EH (cell line): ENCODE measurements at places on chromosomes 3 and 15.
A peak's percentile ranks its signal among the peaks of the same experiment; 100 is the strongest.

- DNase-seq, result no peak
Observed at GRCh38 chr15:41577863-41578735, 19.1 kb downstream of the TYRO3 start.

DNA sequence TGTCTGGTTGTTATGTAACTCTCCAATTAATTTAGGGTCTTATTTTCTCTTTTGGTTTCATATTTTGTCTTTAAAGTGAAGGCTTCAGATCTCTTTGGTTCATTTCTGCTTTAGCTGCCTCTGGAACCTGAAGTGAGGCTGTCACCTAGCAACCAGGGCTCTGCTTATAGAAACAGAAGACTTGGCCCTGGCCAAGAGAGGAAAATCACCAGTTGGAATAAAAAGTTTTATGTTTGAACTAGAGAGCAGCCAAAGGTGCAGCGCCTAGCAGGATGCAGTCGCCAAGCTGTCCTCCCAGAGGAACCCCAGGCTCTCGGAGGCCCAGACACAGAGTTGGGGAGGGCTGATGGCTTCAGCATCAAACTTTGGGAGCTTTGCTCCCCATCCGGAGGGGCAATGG, 41.1 kb downstream of the LYZL4 start:
- no peak for DNase-seq

GRCh38 chr3:42148086-42148848, 57.1 kb downstream of the TRAK1 start:
- DNase-seq, result no peak

DNA sequence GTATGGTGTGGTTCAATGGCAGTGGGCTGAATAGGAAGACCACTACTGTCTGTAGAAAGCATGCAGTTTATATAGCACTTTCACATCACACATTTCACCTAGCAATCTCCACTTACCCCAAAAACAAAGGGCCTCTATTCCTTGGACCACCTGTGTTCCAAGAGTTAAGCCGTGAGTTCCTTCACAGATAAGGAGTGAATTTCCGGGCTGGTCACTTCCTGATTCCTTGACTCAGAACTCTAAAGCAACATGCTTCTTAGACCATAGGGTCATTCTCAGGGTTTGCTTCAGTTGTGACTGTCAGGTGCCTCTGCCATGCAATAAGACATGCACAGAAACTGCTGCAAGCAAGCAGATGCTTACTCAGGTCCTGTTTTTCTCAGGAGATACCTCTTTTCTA, 588.5 kb upstream of the TGFBR2 start:
- DNase-seq, result no peak

- DNase-seq, result peak; percentile 3
Observed at GRCh38 chr3:105170423-105170822, 196.3 kb upstream of the ALCAM start.

DNA sequence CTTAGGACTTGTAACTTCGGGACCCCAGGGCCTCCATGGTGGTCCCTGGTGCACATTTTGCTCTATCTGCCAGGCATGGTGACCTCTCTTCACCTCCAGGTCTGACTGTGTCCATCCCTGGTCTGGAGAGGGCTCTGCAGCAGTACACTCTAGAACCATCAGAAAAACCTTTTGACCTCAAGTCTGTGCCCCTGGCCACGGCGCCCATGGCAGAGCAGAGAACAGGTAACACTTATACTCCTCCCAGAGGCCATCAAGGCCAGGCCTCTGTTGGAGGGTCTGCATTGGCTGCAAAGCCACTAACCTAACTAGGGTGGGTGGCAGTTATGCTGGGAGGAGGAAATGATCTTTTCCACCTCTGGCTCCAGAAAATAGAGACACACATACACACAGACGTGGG, 10.3 kb upstream of the HMCES start:
- no peak for DNase-seq

DNA sequence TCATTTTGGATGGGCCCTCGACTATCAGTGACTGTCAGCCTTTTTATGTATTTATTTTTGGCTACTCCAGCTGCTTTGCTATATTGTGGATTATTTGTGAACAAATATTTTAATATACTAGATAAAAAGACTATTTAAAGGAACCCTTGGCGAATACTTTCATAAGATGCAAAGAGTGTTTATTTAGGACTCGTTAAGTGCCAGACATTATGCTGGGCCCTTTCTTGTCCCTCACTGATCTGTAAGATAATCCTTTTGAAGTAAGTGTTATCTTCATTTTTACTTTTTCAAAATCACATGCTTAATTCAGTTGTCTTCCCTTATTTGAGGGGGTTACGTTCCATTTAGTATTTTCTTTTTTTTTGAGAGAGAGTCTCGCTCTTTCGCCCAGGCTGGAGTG, 376.8 kb upstream of the C2CD4B start:
- no peak for DNase-seq

DNA sequence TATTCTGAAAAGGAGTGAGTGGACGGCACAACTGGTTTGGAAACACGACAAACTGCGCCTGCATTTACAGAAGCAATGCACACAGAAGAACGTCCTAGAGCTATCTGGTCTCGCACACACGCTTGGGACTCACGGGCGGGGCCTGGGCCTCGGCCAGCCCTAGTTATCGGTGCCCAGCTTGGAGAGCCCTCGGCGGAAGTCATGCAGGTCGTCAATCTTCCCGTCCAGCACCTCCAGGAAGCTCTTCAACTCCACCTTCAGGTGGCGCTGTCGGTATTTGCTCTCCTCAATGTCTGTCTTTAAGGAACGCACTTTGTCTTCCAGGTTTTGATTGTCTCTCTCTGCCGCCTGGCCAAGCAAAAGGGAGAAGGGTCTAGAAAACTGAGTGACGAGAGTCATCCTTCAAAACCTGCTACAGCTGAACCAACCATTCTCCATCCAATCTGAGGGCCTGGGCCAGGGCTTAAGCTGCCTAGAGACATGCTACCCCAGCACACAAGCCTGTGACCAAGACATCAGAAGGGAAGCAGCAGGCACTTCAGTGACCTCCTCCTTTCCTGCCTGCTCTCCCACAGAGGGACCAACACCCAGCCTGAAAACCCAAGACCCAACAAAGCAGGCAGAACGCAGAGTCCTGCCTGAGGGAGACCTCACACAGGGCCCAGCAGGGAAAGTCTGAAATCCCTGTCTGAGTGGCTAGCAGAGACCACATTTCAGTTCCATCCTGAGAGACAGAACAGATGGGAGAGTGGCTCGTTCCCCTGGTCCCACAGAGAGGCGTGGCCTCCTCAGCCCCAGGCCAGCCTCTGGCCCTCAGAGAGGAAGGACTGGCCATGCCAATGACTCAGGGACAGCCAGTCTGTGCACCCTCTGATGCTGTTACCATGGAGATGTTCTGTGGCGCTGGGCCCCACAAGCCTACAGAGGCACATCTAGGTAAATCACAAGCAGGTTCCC, 40.4 kb downstream of the WHAMM start:
- DNase-seq, result peak; percentile 70

DNA sequence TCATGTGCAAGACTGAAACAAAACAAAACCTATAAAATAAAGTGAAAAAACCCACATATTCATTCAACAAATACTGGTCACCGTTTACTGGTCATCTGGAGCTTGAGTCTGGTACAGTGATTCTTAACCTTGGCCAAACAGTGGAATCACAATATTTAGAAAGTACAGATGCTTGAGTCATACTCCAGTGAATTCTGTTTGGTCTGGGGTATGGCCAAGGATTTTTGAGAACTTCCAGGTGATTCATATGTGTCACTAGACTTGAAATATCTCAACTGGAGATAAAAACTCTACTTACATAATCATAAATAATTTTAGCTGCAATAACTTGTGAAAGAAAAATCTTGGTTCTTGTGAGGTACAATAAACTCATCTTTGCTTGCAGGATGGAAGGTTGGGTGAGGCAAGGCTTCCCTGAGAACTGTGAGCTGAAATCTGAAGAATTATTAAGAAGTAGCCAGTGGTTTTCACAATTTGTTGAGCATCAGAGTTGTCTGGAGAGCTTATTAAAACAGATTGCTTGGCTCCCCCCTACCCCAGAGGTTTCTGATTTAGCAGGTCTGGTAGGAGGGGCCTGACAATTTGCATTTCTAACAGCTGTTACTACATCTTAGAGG, 9.6 kb downstream of the NEK11 start:
- DNase-seq, result peak; percentile 69

- no peak for DNase-seq
Observed at GRCh38 chr15:72787526-72787925, 4.0 kb upstream of the ADPGK start.

DNA sequence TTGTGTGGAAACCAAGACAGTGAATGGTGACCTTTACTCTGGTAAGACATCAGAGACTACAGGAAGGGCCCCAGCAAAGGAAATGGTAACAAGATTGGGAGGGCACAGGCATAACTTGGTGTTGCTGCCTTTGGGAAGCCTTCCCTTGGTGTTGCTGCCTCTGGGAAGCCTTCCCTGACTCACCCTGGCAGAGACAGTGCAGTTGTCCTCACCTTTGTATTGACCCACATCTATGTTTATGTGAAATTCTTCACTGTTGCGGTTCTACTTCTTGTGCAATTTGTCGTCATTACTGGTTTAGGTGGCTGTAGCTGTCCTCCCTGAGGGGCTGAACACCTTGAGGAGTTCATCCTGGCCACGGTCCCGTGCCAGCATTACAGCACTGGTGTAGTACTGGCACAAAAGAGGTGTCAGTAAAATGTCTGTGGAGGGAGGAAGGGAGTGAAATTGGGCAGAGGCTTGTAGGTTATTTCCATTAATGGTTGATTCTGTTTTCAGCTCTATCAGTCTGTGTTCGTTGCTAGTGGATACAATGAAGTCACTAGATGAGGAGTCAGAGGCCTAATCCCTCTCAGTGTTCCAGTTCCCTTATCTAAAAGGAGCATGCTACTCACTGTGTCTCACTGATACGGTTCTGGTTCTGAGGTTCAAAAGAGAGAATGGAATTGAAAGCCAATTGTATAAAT, 21.6 kb downstream of the IFT122 start:
- peak; percentile 24 for DNase-seq

DNA sequence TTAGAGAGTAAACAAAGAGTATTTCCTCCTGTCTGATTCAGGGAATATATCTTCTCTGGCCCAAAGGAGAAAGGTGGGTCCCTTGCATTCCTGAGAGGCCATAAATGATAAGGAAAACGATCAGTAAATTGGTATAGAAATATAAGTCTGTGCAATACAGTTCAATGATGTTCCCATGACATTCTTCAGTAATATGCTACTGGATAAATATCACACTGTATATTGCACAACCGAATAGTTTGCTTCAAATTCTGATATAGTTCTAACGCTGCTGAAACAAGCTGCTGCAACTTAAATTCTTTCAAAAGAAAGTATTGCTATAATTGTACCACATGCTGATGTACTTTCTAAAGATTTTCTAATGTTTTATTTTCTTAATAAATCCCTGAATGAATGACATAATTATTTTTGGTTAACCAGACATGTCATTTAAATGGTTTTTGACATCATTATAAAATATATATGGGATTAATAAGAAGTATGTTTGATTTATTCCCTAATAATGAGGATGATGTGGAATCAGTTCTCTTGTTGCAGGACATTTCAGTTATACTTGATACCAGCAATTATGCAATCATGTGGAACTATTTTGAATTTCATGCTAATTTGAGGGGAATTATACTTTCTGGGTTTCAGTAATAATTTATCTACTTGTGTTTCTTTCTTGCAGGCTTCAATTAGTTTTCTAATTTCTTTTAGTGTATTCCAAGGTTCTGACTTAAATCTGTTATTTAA, 44.9 kb downstream of the FGF7 start:
- DNase-seq, result no peak

DNA sequence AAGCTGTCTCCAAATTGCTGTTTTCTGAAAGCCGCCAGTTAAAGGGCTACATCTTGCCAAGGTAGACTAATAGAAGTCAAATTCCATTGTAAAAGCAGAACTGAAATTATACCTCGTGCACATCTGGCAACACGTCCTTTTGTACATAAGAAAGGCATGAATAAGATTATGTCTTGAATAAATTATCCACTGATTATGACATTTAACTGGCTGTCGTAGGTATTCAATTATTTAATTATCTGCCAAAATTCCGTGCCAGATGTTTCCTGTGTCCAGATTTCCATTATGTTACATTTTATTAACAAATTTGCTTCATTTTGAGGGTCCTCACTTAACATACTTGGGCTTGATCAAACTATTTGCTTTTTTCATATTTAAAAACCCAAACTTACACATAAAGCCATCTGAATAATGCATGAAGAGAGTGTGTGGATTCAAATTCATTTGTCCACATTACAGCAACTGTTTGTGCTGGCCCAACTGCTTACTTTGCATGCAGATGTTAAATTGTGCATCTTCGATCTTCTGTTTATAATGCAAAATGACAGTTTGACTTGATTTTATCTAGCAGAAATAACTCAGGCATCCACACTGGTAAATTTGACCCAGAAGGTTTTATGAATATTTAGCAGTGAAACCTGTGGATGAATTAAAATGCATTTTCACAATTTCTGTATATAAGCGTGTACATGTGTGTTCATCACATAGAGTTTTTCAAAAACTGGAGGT, 701.5 kb downstream of the ZNF385D start:
- no peak for DNase-seq

DNA sequence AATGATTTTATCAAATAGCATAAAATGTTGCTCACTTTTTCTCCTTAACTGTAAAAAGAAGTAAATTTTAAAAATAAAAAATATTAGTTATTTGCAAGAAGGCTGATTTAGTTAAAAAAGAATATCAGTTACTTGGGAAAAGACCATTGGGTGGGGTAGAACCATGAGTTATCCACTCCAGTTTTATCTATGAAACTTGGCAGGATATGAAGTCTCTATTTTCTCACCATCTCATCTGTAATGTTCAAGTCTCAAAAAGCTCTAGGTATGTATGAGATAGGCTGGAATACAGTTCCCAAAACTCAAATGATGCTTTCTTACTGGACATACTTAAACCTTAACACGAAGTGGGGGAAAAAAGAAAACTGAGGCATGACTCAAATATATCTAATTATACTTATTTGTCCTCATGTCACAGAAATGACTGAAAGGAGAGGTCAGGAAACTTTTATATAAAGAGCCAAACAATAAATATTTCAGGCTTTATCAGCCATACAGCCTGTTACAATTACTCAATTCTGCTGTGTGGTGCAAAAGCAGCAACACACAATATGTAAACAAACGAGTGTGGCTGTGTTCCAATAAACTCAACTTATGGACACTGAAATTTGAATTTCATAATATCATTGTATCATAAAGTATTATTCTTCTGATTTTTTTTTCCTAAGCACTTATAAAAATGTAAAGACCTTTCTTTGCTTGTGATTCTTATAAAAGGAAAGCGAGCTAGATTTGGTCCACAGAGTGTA, 131.8 kb downstream of the TBL1XR1 start:
- no peak for DNase-seq

- peak; percentile 48 for DNase-seq
Observed at GRCh38 chr3:61847784-61848462, 286.6 kb downstream of the PTPRG start.

DNA sequence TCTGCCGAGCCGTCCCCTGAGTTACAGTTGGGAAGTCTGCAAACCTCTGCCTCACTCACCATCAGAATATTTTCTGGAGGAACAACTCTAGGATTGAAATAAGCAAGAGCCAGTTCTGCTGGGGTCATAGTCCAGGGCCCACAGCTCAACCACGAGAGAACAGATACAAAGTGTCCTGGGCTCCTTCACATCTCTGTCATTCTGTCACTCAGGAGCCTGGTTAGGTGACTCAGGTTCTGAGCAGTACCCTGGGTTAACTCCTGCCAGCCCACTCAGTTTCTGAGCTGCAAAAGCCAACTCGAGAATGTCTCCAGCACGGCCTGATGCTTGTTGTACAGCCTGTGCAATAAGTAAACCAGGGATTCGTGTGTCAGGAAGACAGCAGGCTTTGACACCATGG, 155.7 kb downstream of the SLCO3A1 start:
- DNase-seq, result no peak

GRCh38 chr3:194884649-194885315, 199.1 kb downstream of the FAM43A start:
- peak; percentile 32 for DNase-seq
